GM23338 (cell line): ENCODE measurements at places on chromosomes 1 and 21. TPM values are rescaled to one million over a fixed set of nuclear protein-coding genes. Genes with fewer than 3 reads are reported as not detected.
A peak's percentile ranks its signal among the peaks of the same experiment; 100 is the strongest.

- DNase-seq = no peak
- H3K27ac ChIP-seq = no peak overlapping the region
- no peaks in the 10 kb centered on the region for H3K27me3 ChIP-seq
- no peaks in the 10 kb centered on the region for H3K36me3 ChIP-seq
- no peak overlapping the region for H3K4me3 ChIP-seq
Observed at GRCh38 chr1:152228831-152229230, 4.8 kb upstream of the HRNR start.

GRCh38 chr1:234656944-234657654 is 47.1 kb upstream of the IRF2BP2 start:
- no peak for DNase-seq
- H3K4me1 ChIP-seq = peaks cover 31% of the 10 kb centered on the region
- no peaks in the 10 kb centered on the region for H3K27me3 ChIP-seq

DNA sequence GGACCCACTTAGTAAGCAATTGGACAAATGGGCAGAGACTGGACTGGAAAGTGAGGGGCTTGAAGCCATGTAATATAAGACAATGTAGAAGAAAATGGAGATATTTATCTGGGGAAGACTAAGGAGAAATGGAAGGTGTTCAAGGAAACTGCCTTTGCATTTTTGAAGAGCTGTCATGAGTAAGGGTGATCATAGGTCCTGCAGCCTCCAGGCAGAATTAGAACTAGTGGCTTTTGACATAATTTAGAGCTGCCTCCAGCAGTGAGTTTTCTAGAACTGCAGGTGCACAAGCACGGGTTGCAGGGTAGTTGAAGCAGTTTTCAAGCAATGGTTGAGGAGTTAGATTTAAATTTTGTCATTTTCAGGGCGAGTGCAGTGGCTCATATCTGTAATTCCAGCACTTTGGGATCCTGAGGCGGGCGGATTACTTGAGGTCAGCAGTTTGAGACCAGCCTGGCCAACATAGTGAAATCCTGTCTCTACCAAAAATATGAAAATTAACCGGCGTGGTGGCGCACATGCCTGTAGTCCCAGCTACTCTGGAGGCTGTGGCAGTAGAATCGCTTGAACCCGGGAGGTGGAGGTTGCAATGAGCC is 3.7 kb upstream of the CDC14A start:
- H3K36me3 ChIP-seq = no peaks in the 10 kb centered on the region
- H3K4me3 ChIP-seq = no peak overlapping the region
- peaks cover 2% of the 10 kb centered on the region for H3K4me1 ChIP-seq
- H3K27ac ChIP-seq = no peak overlapping the region

DNA sequence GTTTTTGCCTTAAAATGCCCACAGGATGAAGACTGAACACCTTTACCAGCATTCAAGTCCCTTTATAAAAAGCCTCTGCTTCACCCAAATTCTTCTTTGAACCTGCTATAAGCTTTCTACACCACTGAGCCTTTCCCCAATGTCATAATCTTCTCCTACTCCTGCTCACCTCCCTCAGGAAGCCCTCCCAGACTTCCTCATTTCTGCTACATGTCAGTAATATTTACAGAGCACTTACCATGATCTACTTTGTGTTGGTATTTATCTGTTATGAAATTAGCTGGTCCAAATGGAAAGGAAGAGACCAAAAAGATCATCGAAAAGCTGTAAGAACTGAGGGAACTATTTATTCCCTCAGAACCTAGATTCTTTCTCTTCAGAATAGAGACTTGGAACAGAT is 8.5 kb downstream of the OVGP1 start:
- H3K27me3 ChIP-seq = no peaks in the 10 kb centered on the region
- H3K4me1 ChIP-seq = no peaks in the 10 kb centered on the region
- no peaks in the 10 kb centered on the region for H3K36me3 ChIP-seq
- DNase-seq = no peak
- H3K4me3 ChIP-seq = no peak overlapping the region
- H3K27ac ChIP-seq = no peak overlapping the region

- peak overlapping the region; percentile 98 for H3K4me3 ChIP-seq
- H3K36me3 ChIP-seq = no peaks in the 10 kb centered on the region; the same call in 1 of the 2 replicates
- peaks cover 29% of the 10 kb centered on the region for H3K4me1 ChIP-seq
Observed at GRCh38 chr1:44030605-44031251, 534 bp downstream of the SLC6A9 start.

- no peak overlapping the region for H3K27ac ChIP-seq
- H3K4me3 ChIP-seq = no peak overlapping the region
- no peaks in the 10 kb centered on the region for H3K36me3 ChIP-seq
- H3K4me1 ChIP-seq = peaks cover 29% of the 10 kb centered on the region
Observed at GRCh38 chr1:9251501-9251900, 16.9 kb downstream of the H6PD start.

GRCh38 chr1:223556414-223557129 is 108.9 kb downstream of the CAPN8 start:
- no peaks in the 10 kb centered on the region for H3K27me3 ChIP-seq
- no peaks in the 10 kb centered on the region for H3K36me3 ChIP-seq
- no peak overlapping the region for H3K27ac ChIP-seq

GRCh38 chr1:97647776-97648175 is 273.1 kb downstream of the DPYD start:
- no peak overlapping the region for H3K4me3 ChIP-seq
- no peaks in the 10 kb centered on the region for H3K27me3 ChIP-seq
- DNase-seq = no peak
- H3K4me1 ChIP-seq = no peaks in the 10 kb centered on the region

GRCh38 chr1:221161571-221162041 is 282.4 kb downstream of the HLX start:
- H3K4me3 ChIP-seq = no peak overlapping the region
- no peaks in the 10 kb centered on the region for H3K36me3 ChIP-seq
- DNase-seq = no peak
- peaks cover 18% of the 10 kb centered on the region for H3K4me1 ChIP-seq
- H3K27ac ChIP-seq = no peak overlapping the region

The GPR37L1 gene
- total RNA-seq = 0.21 TPM in 1 of 2 replicates, not detected in the other

The VHLL gene
- total RNA-seq = not detected in 2 replicates

- no peak for DNase-seq
- H3K36me3 ChIP-seq = peaks cover 13% of the 10 kb centered on the region; the same call in 1 of the 2 replicates
- peak overlapping the region; percentile 62 for H3K4me3 ChIP-seq
- H3K27ac ChIP-seq = peak overlapping the region; percentile 98
- H3K4me1 ChIP-seq = peaks cover 12% of the 10 kb centered on the region; the same call in 1 of the 2 replicates
Observed at GRCh38 chr1:117058810-117059209, 1.3 kb upstream of the TTF2 start.

GRCh38 chr1:1483714-1484113 is 12.1 kb downstream of the ATAD3B start:
- no peak overlapping the region for H3K27ac ChIP-seq
- H3K27me3 ChIP-seq = no peaks in the 10 kb centered on the region
- no peak overlapping the region for H3K4me3 ChIP-seq
- H3K36me3 ChIP-seq = peaks cover 18% of the 10 kb centered on the region
- no peaks in the 10 kb centered on the region for H3K4me1 ChIP-seq
- no peak for DNase-seq

DNA sequence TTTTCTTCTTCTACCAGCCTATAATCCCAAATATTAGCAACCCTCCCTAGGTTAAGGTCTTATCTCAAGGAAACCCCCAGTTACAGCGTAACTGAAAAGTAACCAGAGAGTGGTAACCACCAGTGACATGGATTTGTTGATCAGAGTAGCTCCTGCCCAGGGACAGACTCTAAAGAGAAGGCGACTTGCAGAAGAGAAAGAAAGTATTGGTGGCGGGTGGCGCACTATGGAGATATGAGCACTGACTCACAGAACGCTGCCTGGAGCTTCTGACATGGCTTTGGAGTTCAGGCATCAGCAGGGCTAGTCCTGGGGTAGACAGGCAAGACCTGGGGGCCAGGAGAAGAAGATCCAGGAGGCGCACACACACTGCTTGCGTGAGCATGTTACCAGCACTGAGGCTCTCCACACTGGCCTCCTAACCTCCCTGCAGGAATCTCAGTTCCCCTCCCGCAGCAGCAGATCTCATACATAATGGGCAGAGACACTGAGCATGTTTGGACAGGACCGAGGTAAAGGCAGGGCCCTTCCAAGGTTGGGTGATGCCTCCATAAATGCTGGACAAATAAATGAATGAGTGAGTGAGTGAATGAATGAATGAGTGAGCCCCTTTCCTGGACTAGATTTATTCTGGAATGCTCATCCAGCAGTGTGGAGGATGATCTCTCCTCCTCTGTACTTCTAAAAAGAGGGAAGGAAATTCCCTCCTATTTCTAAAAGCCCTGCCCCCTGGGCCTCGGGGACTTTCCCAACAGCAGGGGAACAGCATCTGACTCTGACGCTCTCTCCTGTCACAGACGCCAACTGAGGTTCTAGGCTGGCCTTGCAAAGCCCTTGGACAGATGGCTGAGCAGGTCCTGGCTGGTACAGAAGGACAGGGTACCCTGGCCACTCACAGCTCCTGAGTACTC is 175.5 kb downstream of the CLIC6 start:
- no peak for DNase-seq
- H3K27ac ChIP-seq = no peak overlapping the region
- H3K4me1 ChIP-seq = peaks cover 18% of the 10 kb centered on the region

DNA sequence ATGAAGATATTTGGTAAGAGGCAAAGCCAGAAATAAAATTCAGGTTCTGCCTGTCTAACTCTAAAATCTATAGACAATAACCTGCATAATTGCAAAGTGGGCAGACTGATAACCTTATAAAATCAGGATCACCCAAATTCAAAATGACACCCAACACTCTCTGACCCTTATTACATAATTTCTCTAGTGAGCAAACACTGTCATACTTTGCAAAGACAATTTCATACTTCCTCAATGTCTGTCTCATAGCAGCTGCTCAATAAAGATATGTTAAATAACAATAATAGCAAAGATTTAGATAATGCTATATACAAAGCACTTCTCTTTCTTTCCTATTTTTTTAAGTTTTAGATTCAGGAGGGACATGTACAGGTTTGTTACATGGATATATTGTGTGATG is 118.5 kb downstream of the UCHL5 start:
- no peaks in the 10 kb centered on the region for H3K27me3 ChIP-seq
- no peak overlapping the region for H3K27ac ChIP-seq
- H3K4me1 ChIP-seq = no peaks in the 10 kb centered on the region
- no peaks in the 10 kb centered on the region for H3K36me3 ChIP-seq
- no peak overlapping the region for H3K4me3 ChIP-seq
- no peak for DNase-seq

The HSD3B1 gene
- total RNA-seq = not detected in 2 replicates

The KRTAP21-2 gene
- total RNA-seq = not detected in 2 replicates

The SPRR2F gene
- total RNA-seq = not detected in 2 replicates

- no peaks in the 10 kb centered on the region for H3K27me3 ChIP-seq
- no peak overlapping the region for H3K27ac ChIP-seq
- H3K4me1 ChIP-seq = no peaks in the 10 kb centered on the region
Observed at GRCh38 chr1:67958472-67958871, 92.0 kb downstream of the DIRAS3 start.

- no peaks in the 10 kb centered on the region for H3K27me3 ChIP-seq
- H3K27ac ChIP-seq = no peak overlapping the region
- no peaks in the 10 kb centered on the region for H3K36me3 ChIP-seq
- no peak overlapping the region for H3K4me3 ChIP-seq
- DNase-seq = peak; percentile 78
- H3K4me1 ChIP-seq = peaks cover 5% of the 10 kb centered on the region
Observed at GRCh38 chr1:201436393-201436792, 14.9 kb upstream of the TNNI1 start.

- H3K4me3 ChIP-seq = no peak overlapping the region
- H3K4me1 ChIP-seq = peaks cover 17% of the 10 kb centered on the region; the same call in 1 of the 2 replicates
- peak; percentile 77 for DNase-seq
- H3K27ac ChIP-seq = peak overlapping the region; percentile 17; the same call in 1 of the 2 replicates
- H3K36me3 ChIP-seq = no peaks in the 10 kb centered on the region
Observed at GRCh38 chr1:233523047-233523446, 90.9 kb upstream of the KCNK1 start.

GRCh38 chr1:165281207-165281901 is 75.2 kb downstream of the LMX1A start:
- no peaks in the 10 kb centered on the region for H3K36me3 ChIP-seq
- DNase-seq = no peak
- H3K27ac ChIP-seq = no peak overlapping the region
- peaks cover 10% of the 10 kb centered on the region for H3K4me1 ChIP-seq

- H3K27ac ChIP-seq = no peak overlapping the region
- DNase-seq = no peak
- no peak overlapping the region for H3K4me3 ChIP-seq
- no peaks in the 10 kb centered on the region for H3K27me3 ChIP-seq
Observed at GRCh38 chr1:198245379-198245778, 88.6 kb downstream of the NEK7 start.

The LCE1D gene
- not detected in 2 replicates for total RNA-seq

- H3K36me3 ChIP-seq = no peaks in the 10 kb centered on the region
- DNase-seq = no peak
- H3K27ac ChIP-seq = no peak overlapping the region
- H3K4me1 ChIP-seq = no peaks in the 10 kb centered on the region
- H3K4me3 ChIP-seq = no peak overlapping the region
Observed at GRCh38 chr1:194084755-194085154, 898.3 kb upstream of the B3GALT2 start.

The GJA4 gene
- 1.7 and 2.2 TPM in 2 replicates for total RNA-seq

- H3K4me3 ChIP-seq = no peak overlapping the region
- no peak overlapping the region for H3K27ac ChIP-seq
- no peaks in the 10 kb centered on the region for H3K36me3 ChIP-seq
- peak; percentile 66 for DNase-seq
Observed at GRCh38 chr1:58566339-58566738, 10.7 kb downstream of the TACSTD2 start.
